Type B pancreatic cell (in vitro differentiated cells): ENCODE measurements at places on chromosomes 5 and 9.

- DNase-seq = no peak
Observed at GRCh38 chr5:85462957-85463356, 1078.3 kb upstream of the EDIL3 start.

GRCh38 chr5:93438124-93438523 is 142.9 kb downstream of the NR2F1-AS1 start:
- no peak for DNase-seq

DNA sequence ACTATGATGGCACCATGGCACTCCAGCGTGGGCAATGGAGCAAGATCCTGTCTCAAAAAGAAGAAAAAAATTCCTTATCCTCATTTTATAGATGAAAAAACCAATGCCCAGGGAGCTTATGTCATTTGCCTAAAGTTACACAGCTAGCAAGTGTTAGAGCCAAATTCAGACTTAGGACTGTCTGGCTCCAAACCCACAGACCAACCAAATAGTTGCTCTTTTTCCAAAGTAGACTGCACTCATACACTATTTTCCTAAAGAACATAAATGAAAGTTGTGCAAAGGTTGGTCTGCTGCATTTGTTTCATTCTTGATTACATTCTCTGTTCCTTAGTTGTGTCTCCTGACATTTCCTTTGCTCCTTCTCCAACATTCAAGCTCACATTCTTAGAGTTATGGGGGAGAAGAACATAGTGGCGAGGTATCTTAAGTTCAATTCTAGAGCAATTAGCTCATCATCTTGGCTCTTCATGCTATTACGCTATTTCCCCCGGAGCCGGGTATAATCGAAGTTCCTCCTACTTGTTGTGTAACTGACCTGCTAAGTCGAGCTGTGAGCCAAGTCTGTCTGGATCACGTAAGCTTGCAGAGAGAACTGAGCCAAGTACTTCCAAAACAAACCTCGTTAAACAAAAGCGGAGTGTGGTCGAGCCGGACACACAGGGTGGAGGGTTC is 138.3 kb downstream of the RFK start:
- DNase-seq = no peak

- DNase-seq = no peak
Observed at GRCh38 chr9:2384741-2385140, 236.8 kb upstream of the VLDLR start.

DNA sequence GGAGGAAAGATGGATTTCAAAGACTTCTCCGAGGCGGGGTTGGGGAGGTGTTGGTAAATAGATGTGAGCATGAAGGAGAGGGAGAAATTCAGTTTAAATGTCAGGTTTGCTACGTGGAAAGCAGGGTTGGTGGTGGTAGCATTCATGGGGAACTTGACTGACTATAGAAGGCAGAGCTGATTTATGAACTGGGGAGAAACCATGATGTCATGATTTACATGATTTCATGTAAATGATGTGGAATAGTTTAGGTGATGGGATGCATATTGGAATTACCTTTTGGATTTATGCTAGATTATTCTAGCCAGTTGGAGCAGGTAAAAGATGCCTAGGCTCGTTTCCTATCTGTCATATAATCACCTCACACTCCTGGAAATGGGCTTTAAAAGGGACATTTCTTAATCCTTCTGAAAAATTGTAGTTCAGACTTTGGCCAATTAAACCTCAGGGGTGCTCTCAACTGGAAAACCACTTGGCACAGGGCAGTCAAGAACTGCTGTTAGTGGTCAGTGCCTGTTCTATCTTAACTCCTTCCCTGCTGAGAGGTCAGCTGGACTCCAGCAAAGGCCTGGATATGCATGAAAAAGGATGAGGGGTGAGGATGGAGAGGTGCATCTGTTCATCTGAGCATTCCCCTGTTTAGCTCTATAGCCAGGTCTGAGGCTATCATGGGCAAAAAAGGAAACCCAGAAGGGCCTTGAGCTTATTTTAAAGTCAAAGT is 50.1 kb upstream of the BASP1 start:
- DNase-seq = no peak

DNA sequence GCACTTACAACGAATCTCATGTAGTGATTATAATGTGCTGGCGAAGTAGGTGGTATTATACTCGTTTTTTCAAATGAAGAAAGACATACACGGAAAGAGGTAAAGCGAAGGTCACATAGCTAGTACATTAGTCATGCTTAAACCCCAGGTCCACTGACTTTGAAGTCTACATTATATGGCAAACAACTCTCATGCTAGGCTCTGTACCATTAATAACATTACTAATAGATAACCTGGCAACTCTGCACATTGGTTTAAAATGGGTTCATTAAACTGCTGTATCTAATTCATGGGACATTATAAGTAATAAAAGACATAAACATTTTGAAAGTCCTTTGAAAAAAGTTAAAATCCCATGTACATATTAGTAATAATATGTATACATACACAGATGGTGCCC is 21.2 kb downstream of the FYB1 start:
- no peak for DNase-seq

DNA sequence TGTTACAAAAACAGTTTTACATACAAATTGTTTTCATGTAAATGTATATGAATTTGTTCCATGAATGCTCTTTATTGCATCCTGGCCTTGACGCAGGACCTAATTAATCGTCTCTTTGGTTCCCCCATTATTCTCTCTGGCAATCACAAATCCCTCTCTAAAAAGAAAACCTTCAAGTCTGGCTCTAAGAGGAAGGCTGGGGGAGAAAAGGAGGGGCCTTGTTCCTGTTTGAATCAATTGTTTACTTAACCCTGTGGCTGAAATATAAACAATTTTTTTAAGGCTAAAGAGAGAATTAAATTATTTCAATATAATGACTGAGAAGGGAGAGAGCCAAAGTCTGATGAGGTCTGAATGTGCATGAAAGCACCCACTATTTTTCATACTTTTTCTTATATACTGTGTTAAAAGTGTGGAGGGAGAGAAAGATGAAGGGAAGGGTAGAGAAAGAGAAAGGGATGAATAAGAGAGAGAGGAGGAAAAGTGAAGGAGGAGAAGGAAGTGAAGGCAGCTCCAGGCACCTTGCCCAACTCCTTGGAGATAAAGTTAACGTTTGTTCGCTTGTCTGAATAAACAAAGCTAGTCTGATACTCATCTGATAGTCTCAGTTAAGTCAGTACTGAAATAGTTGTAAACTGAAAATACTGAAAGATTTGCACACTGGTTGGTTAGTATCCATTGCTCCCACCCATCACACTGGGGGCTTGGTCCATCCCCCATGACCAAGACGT is 116.4 kb upstream of the SPDL1 start:
- no peak for DNase-seq

- no peak for DNase-seq
Observed at GRCh38 chr5:141084487-141084989, 9.9 kb upstream of the PCDHB2 start.

DNA sequence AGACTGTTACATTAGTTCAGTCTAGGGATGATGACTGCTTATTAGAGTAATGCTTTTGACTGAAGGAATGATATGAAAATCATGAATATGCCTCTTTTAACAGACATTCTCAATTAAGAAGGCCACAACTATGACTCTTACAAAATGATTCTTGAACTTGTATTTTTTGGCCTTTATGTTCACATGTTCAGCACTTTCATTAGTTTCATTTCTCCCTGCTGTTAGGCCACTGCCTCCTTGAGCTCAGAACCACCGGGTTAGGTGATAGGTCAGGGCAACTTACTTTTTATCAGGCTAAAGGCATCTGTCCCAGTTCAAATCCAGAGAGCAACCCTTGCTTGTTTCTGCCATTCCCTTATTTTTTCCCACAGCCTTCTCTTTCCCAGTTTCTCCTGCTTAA is 235.2 kb upstream of the ELL2 start:
- no peak for DNase-seq

DNA sequence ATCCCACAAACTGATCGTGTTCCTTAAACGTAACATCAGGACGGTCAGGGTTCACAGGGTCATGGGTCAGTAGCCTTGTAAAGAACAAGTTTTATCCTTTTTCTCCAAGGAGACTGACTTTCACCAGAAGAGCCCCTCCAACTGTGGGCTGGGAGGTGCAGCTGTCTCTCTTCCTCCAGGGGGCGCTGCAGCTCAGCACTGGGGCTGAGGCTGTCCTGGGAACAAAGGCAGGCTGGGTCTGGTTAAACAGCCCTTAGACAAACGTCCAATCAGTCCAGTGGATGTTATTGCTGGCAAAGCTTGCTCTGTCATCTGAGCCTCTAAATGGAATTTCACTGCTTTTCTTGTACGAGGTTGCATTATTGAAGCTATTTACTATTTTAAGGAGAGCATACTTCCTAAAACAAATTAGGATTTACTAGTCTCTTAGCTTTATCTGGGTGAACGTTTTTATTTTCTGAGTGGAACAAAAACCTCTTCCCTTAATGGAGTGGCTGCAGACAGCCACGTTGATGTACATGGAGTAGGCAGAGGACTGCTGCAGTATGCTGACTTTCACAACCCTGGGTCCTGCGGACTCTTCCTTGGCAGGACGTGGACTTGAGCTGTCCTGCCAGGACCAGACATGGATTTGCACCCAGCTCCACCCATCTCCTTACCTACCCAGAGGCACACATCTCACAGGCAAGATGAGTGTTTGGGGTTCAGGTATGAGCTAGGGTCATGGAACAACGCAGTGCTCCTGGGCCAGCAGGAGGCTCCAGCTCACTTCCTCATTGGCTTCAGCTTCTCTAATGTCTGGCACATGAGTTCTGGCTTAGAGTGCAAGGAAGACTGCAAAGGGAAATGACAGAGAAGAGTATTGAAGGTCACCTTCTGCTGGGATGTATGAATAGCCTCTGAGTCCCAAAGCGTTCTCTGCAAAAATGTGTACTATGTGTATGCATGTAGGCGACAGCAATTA is 7.8 kb downstream of the EXOSC2 start:
- peak; percentile 89 for DNase-seq

DNA sequence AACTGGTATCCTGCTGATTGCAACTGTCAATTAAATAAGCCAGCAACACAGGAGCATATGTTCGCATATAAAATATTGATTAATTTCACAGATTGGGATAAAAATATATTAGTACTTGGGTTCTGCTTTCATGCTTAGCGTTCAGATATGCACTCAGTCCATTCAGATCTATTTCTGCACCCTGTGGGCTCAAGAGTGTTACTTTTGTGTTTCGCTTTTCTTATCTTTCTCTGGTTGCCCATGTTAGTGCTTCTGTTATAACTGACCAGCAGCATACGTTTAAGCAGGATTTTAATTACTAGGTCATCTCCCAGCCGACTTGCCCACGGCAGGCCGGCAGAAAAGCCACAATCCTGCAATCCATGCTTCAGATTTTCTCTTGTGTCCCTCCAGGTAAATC is 289.1 kb downstream of the EBF1 start:
- no peak for DNase-seq

GRCh38 chr5:76547891-76548524 is 75.2 kb downstream of the F2RL2 start:
- DNase-seq = no peak

GRCh38 chr9:78292716-78293497 is 4.0 kb upstream of the PSAT1 start:
- peak; percentile 31 for DNase-seq

DNA sequence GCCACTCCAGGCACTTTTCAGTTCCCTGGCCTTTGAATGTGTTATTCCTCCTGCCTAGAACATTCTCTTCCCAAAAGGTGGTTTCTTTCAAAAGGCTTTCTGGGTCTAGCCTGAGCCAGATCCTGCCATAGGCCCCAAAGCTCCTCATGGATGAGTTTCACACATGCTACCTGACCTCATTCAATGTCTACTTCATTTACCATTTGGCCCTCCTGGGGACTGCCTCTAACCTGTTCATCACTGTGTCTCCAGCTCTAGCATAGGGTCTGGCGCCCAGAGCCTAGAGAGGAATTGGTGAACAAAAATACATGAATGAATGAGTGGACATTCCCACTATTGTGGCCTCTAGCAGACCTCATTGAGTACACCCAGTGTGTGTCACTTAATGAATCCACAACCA is 5.4 kb upstream of the P4HA2 start:
- DNase-seq = no peak

DNA sequence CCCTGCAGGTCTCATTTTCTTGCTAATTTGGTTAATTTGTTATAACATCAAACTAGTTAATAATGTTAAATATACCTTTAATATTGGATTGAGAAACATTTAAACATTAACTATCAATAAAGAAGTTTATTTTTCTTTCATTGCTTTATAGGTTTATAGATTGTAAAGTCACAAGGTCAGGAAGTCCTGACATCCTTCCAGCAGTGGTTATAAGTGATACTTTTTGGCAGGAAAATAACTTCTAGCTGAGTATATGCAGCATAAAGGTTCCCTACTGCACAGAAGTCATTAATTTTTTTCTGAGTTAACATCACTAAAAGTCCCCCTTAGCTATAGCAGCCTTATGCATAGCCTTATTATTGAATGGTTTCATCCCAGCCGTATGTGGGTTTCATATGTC is 85.5 kb downstream of the LNPEP start:
- DNase-seq = no peak

- DNase-seq = no peak
Observed at GRCh38 chr5:36337597-36337996, 35.9 kb upstream of the RANBP3L start.

DNA sequence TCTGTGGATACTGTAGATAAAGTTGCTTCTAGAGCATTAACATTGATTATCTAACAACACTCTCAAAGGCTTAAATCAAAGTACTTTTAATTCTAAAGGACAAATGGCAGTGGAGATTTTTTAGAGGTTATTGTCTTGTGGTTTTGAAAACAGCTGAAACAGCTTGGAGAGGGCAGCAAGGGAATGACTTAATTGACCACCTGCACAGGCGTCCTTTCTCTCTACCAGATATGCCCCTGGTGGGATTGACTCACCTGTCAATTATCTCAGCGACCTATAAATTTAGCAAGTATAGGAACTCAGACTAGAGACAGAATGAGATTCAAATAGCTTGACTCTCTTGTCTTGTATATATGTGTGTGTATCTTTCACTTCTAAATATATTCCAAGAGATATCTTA is 13.5 kb downstream of the ARL14EPL start:
- no peak for DNase-seq

DNA sequence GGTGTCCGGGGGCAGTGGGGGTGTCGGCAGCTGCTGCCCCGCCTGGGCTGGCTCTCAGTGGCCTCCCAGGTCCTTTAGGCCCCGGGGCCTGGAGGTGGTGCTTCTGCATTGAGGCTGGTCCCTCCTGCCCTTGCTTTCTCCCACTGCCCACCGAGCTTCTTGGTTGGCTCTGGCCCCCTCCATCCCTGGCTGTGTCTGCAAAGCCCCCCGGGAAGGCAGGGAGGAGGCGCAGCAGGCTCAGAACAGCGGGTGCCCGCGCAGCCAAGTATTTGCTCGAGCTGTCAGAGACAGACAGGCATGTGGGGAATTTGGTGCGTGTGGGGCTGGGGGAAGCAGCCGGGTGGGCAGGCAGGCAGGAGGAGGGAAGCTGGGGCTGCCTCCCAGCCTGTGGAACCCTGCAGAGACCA is 11.5 kb downstream of the CXXC5 start:
- no peak for DNase-seq

DNA sequence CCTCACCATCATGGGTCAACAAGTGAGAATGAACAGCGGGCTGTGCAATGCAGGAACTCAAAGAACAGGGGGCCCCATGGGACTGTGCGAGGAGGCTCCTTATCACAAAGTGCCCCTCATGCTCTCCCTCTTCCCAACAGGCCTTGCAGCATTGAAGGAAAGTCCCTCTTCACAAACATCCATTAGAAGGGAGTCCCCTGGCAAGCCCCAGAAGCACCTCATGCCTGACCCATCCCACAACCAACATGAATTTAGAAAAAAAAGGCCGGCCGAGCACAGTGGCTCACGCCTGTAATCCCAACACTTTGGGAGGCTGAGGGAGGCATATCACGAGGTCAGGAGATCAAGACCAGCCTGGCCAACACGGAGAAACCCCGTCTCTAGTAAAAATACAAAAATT is 122.6 kb upstream of the FSTL4 start:
- DNase-seq = peak; percentile 22
